ENCODE measurements at places on chromosomes 12 and 14.

- DNase-seq = no peak
These were observed 1.8 kb upstream of the LRFN5 start for GRCh38 chr14:41604721-41605531.

DNA sequence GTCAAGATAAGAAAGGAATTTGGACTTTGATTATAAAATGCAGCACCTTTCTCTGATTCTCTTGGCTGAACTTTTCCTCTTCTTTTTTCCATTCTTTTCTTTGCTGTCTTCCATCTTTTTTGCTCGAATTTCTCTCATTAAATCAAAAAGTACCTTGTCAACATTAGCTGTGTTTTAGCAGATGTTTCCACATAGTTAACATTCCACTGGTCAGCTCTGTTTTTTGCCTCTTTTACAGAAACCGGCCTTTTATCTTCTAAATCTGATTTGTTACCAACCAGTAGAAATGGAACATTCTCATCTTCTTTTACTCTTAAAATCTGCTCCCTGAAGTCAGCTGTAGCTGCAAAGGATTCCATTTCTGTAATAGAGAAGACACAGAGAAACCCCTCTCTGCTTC is 71.1 kb upstream of the SYT1 start:
- DNase-seq = no peak

GRCh38 chr14:101121508-101122139 is 218.1 kb upstream of the RTL1 start:
- no peak for DNase-seq

- no peak for DNase-seq
These were observed 28.1 kb downstream of the DYRK2 start for GRCh38 chr12:67676624-67677023.

- no peak for DNase-seq
These were observed 21.3 kb downstream of the TPCN1 start for GRCh38 chr12:113242560-113242959.

- no peak for DNase-seq
These were observed 49.5 kb downstream of the MAX start for GRCh38 chr14:65052832-65053231.

DNA sequence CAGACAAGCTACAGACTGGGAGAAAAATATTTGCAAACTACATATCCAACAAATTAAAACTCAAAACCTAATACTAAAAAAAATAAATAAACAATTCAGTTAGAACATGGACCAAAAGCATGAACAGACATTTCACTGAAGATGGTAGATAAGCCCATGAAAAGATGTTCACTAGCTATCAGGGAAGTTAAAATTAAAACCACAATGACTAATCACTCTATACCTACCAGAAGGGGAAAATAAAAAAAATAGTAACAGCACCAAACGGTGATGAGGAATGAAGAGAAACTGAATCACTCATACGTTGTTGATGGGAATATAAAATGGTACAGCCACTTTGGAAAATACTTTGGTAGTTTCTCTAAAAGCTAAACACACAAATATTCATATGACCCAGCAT is 31.1 kb upstream of the DHRS7 start:
- DNase-seq = no peak

- no peak for DNase-seq
These were observed 1.2 kb downstream of the POU6F1 start for GRCh38 chr12:51216642-51217041.

DNA sequence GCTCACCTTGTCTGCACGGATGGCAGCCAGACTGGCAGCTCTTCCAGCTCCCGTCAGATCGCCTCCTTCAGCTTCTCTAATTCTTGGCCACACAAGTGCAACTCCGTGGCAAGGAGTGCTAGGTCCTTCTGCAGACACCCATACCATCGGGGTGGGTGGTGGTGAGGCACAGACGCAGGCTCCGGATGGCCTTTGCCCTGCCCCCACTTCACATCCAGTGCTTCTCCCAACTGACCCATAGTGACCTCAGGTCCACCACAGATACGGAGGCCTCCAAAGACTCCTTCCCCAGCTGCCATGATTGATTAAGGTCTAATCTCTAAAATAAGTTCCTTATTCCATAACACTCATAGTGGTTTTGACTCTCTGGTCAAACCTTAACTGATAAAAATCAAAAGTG is 19.9 kb upstream of the CD27 start:
- DNase-seq = no peak

GRCh38 chr14:86501611-86502010 is 971.7 kb downstream of the FLRT2 start:
- no peak for DNase-seq

DNA sequence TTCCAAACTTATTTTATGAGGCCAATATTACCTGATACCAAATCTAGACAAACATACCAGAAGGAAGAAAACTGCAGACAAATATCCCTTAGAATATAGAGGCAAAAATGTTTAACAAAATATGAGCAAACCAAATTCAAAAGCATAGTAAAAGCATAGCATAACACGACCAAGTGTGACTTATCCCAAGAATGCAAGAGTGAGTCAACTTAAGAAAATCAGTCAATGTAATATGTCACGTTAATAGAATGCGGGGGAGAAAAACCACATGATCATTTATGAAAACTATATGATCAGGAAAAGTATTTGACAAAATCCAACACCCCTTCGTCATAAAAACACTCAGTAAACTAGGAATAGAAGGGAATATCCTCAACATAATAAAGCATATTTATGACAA is 217.3 kb downstream of the ADGRD1 start:
- no peak for DNase-seq

DNA sequence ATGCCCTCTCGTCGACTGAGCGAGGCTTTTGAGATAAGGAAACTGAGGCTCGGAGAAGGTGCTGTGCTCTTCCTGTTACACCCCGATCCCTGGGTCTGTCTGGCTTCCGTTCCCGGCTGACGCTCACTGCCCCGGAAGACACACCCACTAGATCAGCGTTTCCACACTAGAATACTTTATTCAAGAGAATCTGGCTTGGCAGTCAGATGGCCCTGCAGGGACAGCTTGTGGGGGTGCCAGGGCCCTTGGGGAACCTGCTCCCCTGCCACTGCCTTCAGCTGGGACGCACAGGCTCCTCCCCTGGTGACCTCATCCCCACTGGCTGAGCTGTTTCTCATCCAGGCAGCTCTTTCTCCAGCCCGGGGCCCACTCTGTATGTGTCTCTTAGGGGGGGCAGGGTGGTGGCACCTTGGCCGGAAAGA is 13.7 kb downstream of the PGF start:
- peak; percentile 83 for DNase-seq

DNA sequence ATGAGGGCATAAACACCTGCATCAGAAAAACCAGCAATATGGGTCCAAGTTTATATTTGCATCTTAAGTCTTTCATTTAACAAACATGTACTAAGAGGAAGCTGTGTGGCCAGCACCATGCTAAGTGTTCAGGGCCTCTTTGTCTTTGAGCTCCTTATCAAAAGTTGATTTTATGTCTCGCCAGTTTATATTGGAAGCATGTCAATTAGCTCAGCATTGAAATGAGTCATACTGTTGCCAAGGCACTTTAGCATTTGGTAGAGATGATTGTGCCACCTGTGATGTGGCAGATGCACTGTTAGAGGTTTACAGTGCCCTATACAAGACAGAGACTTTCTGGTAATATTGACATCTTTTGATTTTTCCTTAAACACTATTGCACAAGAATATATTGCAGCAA is 68.5 kb downstream of the BHLHE41 start:
- no peak for DNase-seq

- no peak for DNase-seq
These were observed at the start of gene STAC3 for GRCh38 chr12:57250956-57251355. STAC3 (minus strand) TSS chr12:57251187; CDS start chr12:57249636, 1,551 bp downstream.

- DNase-seq = no peak
These were observed 14.3 kb downstream of the B4GALNT3 start for GRCh38 chr12:473863-474577.

- DNase-seq = peak; percentile 71
These were observed 53.6 kb upstream of the CD163 start for GRCh38 chr12:7557227-7557626.

DNA sequence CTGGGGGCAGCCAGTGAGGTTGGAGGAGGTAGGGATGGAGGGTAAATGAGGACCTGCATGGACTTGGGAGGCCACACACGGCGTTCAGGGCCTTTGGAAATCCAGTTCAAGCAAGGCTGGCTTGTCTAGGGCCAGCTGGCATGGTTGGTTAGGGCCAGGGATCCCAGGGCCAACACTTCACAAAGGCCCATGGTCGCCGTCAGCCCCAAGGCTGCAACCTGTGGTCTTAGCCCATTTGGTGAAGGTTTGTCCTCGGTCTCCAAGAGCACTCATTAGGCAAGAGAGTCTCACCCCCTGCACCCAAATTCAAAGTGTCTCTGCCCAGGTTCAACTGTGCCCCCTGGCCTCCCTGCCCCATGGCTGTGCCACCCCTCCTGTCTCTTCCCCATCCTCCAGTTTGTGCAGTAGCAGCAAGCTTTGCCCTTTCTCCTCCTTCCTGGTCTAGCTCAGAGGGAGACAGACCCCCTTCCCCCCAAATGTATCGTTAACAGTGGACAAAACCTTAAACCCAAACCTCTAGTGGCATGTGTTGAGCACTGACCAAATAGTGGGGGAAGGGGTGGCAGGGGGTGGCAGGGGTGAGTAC is 94.1 kb downstream of the NINJ2 start:
- no peak for DNase-seq

- no peak for DNase-seq
These were observed 243.7 kb downstream of the GLT1D1 start for GRCh38 chr12:129096968-129097367.

DNA sequence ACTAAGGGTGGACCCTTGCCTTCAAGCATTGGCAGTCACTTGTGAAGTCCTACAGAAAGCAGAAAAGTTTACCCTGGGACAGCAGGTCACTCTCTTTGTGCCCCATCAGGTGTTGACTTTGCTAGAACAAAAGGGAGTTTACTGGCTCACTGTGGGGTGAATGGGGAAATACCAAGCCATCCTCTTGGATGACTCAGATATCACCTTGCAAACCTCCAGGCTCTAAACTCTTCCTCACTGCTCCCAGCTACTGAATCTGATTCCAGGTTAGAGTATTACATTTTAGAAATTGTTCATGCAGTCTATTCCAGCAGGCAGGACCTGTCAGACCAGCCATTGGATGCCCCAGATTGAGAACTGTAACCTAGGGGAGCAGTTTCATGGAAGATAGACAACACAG is 7.3 kb upstream of the EDDM3B start:
- DNase-seq = no peak

DNA sequence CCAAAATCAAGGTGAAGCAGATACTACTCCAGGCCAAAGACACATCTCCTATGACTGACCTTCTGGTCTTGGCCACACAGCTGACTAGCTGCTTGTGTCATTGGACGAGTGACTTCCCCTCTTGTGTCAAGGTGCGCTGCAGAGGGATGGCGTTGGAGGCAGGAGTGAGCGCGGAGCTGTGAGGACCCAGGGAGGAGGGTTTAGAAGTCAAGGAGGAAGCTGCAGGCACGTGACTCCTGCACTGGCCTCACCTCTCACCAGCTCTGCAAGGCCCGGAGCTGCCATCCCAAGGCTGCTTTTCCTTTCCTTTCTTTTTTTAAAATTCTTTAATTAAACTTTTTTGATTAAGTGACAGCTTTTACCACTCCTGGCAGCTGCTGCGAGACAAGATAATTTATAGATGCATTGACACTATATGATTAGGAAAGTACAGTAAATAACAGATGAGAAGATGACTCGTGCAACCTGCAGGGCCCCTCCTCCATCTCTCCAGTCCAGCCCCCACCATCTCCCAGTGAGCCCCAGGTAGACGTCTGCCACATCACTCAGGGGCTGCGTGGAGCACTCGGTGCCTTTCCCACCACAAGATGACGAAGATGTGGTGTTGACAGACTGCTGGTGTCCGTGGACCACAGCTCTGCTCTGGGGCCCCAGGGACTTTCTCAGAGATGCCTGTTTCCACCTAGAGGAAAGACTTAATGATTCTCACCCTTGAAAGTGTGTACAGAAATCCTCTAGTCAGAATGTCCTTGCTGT is 350.6 kb downstream of the CACNA1C start:
- DNase-seq = no peak

DNA sequence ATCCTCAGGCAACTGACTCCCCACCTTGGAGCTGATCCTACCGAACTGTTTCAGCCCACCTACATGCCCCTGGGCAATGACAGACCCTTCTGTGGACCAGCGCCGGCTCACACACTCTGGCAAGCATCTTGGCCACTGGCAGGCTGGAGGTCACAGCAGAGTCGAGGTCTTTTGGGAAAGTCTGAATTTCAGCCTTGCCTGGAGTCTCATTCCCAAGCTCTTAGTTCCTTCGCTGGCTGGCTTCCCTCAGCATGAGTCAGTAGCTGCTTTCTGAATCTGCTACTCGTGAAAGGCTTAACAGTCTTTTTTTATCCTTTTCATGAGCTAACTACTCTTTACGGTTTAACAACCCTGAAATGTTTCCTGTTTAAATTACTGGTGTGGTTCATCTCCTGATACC is 44.5 kb downstream of the ASCL4 start:
- no peak for DNase-seq

- no peak for DNase-seq
These were observed 40.9 kb upstream of the EAPP start for GRCh38 chr14:34580381-34580780.

DNA sequence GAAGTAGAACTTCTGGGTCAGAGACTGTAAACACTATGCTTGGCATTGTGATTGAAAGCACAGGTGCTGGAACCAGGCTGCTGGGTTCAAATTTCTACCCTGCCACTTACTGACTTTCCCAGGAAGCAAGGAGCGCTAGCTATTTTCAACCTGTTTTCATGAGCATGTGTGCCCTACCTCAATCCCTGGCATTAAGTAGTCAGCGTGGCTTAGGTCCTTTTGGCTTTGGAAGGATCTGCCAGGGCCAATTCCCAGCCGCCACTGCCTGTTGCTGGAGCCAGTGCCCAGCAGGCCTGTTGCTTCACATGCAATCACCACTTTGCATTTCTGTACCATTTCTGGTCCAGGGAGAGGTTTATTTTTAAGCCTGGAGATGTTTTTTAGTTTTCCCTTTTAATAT is 196.3 kb downstream of the TRHDE start:
- no peak for DNase-seq

DNA sequence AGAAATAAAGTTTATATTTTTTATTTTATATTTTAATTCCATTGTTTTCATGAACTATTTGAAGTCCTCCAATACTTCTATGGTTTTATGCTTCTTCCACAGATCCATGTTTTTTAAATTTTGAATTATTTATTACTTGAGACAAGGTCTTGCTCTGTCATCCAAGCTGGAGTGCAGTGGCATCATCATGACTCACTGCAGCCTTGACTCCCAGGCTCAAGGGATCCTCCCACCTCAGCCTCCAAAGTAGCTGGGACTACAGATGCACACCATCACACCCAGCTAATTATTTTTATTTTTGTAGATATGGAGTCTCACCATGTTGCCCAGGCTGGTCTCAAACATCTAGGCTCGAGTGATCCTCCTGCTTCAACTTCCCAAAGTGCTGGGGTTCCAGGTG is 28.8 kb upstream of the DLGAP5 start:
- DNase-seq = peak; percentile 34

- DNase-seq = no peak
These were observed 34.5 kb upstream of the TBX5 start for GRCh38 chr12:114440270-114441038.

- DNase-seq = peak; percentile 7
These were observed 64.1 kb downstream of the SYNE3 start for GRCh38 chr14:95452176-95452892.

- DNase-seq = no peak
These were observed 45.6 kb downstream of the C14orf132 start for GRCh38 chr14:96084796-96085195.
